NB4 (cell line): ENCODE measurements at places on chromosomes 4 and X.
A peak's percentile ranks its signal among the peaks of the same experiment; 100 is the strongest.

- DNase-seq, result peak; percentile 71
Measured at GRCh38 chr4:74874753-74875367, 58.1 kb upstream of the PARM1 start.

GRCh38 chr4:135485371-135485770, 1283.8 kb upstream of the PABPC4L start:
- no peak for DNase-seq

DNA sequence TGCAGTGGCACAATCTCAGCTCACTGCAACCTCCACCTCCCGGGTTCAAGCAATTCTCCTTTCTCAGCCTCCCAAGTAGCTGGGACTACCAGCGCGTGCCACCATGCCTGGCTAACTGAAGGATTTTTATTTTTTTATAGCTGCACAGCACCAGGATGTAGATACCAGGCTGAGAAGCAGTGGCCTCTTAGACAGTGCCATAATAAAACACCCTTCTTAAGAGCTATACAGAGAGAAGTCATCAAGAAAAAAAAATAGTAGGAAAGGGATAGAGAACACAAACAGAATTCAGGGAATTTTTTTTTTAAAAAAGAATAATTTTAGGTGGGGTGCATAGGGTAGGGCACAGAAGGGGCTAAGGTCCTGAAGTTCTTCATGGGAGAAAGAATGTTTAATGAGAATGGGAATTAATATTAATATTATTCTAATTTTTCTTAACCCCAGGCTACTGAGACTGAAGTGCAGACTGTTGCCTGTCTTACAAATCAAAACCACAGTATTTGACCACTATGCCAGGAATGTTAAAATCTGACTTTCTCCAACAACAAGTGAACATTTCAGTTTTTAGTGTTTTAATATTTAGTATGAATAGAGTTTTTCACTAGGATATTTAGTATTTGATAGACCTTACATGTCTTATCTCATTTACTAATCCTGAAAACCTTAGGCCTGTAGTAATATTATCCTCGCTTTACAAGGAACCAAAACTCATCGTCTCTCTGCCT, 146.7 kb downstream of the KCNIP4 start:
- DNase-seq, result no peak

- DNase-seq, result no peak
Measured at GRCh38 chr4:123553733-123554637, 157.4 kb downstream of the SPRY1 start.

DNA sequence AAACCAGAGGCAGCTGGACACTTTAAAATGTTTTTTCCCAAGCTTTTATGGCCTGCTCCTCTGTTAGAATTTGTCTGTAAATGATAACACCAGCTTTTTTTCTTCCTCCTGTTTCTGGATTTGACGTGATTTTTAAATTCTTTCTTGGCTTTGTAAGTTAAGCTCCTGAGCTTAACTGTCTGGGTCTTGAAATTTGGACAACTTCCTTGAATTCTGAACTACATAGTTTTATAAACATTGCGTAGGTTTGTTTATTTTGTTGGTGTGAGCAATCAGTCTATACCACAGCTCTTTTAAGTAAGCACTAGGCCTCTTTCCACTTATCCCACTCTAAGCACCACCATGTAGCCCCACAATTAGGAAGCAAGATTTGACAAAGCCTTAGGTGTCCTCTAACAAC, 144.4 kb upstream of the GUCY1A1 start:
- no peak for DNase-seq

DNA sequence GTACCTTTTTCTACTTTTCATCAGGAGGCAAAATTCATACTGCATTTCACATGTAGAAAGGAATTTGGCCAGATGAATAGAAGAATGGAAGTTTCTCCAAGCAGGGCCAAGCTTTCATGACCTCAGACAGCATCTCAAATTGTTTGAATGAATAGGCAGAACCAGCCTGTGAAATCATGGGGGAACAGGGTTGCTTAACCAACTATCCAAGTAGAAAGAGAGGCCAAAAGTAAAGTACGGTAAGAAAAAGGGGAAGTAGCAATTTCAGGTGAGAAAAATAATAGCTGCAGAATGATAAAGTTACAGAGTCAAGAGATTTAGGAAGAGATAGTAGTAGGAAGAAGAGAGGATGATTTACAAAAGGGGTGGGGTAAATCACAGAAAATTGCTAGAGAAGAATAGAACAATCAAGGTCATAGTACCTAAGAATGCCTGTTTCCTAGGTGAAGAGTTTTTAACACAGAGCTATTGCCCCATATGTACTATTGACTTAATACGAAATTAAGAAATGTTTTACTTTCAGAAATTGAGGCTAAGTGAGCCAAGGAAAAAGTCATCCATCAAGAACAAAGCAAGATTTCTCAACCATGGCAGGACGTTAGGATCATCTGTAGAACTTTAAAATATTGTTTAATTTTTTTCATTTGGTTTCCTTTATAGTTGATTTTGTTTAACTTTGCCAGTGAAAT, 177.1 kb upstream of the TET2 start:
- DNase-seq, result peak; percentile 27

GRCh38 chr4:159103384-159103990, 608 bp downstream of the RAPGEF2 start:
- peak; percentile 42 for DNase-seq

DNA sequence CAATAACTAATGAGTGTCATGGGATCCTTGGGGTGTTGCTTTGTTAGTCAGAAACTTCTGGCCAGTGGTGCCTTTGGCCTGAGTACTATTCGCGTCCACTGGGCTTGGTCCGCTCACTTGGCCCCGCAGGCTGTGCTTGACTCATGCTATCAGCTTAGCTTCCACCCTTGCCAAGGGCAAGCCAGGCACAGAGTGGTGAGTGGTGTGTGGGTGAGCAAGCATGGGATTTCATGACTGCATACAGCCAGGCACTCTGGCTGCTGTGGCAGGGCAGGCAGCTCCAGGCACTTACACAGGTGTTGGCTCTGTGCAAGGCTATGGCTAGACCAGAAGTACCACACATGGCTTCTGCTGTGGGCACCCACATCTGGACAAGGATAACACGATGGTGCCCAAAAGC, 1026.3 kb downstream of the PCDH19 start:
- no peak for DNase-seq

DNA sequence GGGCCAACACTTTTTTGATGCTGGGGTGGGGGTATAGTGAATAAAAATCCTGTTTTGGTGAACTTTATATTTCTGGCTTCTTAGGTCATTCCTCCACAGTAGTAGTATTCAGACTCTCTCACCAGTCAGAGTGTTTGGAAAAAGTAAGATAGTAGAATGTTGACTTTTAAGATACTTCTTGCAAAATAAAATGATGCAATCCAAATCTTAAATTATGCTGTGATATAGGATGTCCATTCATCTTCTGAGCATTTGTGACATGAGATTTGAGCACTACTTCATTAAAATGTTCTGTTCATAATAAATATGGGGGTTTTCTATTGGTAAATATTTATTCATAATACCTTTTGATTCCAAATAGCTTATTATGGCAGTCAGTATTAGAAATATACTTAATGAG, 70.1 kb downstream of the BMP2K start:
- DNase-seq, result no peak
